ENCODE measurements at places on chromosomes 12 and 14.

DNA sequence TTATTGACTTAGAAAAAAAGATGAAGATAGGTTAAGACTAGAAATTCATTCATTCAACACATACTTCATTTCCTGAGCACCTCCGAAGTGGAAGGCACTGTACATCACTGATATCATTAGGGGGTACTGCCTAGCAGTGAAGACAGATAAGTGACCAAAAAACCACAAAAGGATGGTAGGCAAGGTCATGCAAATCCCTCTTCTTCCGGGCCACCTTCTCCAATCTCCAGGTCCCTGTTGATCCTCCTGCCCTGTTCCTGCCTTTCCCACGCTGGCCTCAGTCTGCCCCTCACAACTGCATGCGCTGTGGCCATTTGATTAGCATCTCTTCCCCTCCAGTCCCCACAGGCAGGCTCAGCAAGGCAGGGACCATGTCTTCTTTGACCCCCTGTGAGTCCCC lies 60.8 kb downstream of the SETD3 start:
- DNase-seq, result no peak

DNA sequence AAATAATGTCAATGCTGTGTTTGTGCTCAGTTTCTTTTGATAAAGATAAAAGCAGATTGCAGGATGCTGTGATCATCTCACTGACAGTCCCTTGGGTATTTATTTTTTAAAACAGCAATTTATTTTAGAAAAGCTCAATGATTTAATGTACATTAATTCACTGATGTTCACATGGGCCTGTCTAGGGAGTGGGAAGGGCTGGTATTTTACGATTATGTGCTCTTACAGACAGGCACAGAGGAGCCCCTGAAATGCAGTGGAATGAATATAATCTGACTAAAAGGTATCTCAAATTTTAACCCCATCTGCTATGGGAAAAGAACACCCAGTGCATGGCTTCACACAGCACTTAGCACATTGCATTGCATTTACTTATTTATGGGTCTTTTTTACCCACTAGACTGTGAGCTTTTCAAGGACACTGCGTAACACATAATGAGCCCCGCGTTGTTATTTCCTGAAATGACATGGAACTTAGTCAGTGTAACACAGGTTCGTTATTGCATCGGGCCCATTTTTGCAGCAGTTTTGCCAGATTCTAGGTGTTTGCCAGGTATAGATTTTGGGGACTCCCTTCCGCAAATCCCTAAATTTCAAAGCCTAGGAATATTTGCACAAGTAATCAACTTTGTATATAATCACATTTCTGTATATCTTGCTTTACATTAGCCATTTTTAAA lies 425.3 kb upstream of the FBXO33 start:
- no peak for DNase-seq

- DNase-seq, result no peak
These were observed 660 bp upstream of the MCRS1 start for GRCh38 chr12:49568442-49569162.

- DNase-seq, result no peak
These were observed 58.2 kb upstream of the ALG10B start for GRCh38 chr12:38258411-38258810.

GRCh38 chr12:96493106-96493505 lies 3.7 kb downstream of the CFAP54 start:
- no peak for DNase-seq

DNA sequence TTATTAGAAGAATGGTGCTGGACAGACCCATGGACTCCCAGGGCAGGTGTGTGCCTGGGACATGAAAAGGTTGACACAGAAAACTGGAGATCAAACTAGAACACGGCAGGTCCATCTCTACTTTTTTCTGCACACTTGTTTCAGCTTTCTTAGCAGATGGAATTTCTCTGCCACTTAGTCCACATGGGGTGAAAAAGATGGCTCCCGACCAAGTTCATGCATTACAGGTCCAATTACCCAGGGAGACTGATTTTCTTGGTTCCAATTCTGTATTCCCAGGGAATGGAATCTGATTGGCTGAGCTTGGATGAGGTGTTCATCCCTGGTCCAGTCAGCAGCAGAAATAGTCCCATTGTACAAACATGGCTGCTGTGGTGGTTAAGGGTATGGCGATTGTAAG lies 238.9 kb upstream of the SRRM4 start:
- DNase-seq, result no peak

- no peak for DNase-seq
These were observed 21.3 kb downstream of the LRRIQ1 start for GRCh38 chr12:85057370-85057963.

- no peak for DNase-seq
These were observed 67.2 kb downstream of the PTPRR start for GRCh38 chr12:70853326-70853725.

DNA sequence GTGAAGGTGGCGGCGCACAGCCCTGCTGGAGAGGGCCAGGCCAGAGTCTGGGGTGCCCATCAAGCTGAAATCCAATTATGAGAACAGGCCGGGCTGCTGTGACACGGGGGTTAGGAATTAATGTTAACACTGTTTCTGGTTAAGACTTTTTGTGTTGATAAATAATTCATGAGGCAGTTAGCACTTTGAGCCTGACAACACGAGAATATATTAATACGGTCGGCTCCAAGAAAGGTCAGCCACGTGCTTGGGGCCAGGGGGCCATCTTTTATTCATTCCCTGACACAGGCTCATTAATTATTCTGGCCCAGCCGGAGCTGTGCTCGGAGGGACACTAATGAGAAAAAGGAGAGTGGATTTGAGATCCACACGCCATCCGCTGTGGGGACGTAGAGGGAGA lies 45.1 kb downstream of the FBRSL1 start:
- DNase-seq, result no peak

GRCh38 chr14:22848351-22849164 lies 12.2 kb downstream of the MMP14 start:
- DNase-seq, result no peak

DNA sequence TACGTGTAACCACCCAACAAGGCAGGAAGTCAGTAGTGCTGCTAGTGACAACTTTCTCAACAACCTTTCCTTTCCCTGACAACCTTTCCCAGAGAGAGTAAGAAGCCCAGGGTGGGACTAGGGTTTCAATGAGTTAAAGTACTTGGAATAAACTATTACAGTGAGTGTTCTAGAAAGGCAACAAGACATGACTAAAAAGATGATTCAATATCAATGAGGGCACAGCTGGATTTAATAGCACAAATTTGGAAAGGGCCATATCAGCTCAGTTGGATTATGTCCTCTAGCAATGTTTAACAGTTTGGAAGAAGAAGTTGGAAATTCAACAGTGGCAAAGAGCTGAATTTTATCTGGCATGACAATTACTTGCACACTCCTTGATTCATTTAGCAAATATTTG lies 90.4 kb upstream of the GRIN2B start:
- DNase-seq, result no peak

DNA sequence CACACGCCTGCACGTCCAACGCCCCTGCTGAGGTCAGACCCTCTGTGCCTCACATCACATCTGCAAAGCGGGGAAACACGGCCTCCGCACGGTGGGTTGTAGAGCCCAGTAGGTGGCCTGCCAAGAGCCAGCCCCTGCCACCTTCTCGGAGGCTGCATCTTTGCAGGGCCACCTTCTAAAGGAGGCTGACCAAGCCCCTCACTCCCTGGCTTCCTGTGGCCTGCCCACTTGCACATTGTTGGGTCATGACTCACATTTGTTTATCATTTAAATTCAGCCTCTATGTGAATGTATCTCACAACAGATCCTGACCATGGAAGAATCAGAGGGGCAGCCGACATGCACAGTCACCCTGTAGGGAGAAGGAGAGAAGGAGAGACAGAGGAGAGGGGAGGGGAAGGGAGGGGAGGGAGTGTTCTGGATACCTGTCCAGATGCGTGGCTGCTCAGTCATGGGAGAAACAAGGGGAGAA lies 319.5 kb upstream of the DIO3 start:
- DNase-seq, result no peak

- no peak for DNase-seq
These were observed 387.0 kb upstream of the GARIN6 start for GRCh38 chr12:99260456-99260996.

DNA sequence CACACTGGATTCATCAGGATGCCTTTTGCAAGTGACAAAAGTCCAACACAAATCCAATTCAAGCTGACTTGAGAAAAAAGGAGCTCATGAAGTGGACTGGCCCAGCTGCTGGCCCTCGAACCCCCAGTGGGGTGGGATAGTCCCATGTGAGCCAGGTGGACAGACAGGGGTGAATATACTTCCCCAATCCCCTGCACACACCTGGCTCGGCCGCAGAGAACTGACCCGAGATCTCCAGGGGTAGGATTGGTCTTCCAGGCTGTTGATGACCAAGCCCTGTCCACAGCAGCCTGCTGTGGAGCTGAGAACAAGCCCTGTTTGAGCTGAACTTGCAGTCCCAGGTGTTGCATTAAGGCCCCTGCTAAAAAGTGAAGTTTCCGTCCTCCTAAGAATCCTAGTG lies 56.2 kb downstream of the TPCN1 start:
- no peak for DNase-seq

- DNase-seq, result no peak
These were observed 31.2 kb upstream of the RBM19 start for GRCh38 chr12:113997365-113997764.

- no peak for DNase-seq
These were observed 161.2 kb downstream of the TTC8 start for GRCh38 chr14:88985654-88986053.

GRCh38 chr12:122266230-122266901 lies at the start of gene VPS33A:
Gene VPS33A (minus strand): TSS chr12:122266494. CDS start chr12:122266408, 86 bp downstream.
- DNase-seq, result peak; percentile 88

- DNase-seq, result no peak
These were observed 209.8 kb downstream of the BCL11B start for GRCh38 chr14:99062216-99062615.

GRCh38 chr12:54404061-54405004 lies 14.7 kb downstream of the ITGA5 start:
- peak; percentile 45 for DNase-seq

DNA sequence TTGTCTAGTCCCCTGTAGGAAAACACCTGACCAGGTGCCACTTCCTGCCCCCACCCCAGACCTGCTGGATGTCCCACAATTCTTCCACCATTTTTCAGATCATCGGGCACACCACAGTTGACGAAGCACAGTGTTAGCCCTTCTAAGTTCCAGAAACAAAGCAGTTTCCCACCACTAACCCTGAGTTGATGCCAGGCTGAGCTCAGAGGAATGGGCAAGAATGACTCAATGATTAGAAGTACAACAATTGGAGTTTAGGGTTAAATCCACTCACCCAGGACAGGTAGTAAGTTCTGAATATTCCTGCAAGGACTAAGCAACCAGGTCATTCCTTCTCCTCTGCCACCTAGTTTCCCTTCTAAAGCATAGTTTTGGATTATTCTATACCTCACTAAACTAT lies 979.8 kb downstream of the BCL11B start:
- DNase-seq, result no peak

DNA sequence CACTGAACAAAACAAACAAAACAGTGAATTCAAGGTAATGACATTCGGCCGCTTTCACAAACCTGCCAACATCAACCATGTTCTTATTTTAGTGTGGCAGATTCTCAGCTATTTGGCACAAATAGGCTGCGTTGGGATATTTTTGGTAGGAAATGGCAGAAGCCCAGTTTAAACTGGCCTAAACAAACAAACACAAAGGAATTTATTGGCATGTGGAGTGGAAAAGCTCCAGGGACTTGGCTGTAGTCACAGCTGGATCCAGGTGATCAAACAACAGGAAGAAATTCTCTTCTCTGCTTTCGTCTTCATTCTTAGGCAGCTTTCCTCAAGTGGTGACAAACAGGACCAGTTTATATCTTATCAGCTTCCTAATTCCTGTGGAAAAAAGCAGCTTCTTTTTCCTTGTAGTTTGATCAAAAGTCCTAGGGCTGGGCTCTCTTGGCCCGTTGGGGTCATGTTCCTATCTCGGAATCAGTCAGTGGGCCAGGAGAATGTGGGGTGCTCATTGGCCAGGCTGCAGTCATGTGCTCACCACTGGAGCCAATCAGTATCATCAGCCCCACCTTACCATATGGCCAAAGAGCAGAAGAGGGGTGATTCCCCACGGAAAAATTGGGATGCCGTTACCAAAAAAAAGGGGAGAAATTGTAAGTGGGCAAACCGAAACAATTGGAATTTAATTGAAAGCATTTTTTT lies 22.6 kb downstream of the C12orf75 start:
- DNase-seq, result no peak

- DNase-seq, result no peak
These were observed 75.9 kb upstream of the C12orf71 start for GRCh38 chr12:27158297-27158696.

- DNase-seq, result no peak
These were observed 20.5 kb upstream of the TMEM233 start for GRCh38 chr12:119573086-119573485.

All from T-helper 17 cell (primary cell).